ENCODE measurements at places on chromosomes 16 and 17. TPM values are rescaled to one million over a fixed set of nuclear protein-coding genes. Genes with fewer than 3 reads are reported as not detected.

SCNN1G gene
- not detected for total RNA-seq

MAPT gene
- 0.95 TPM for total RNA-seq

TBC1D16 gene
- 55.4 TPM for total RNA-seq

TMEM132E gene
- total RNA-seq, result not detected

GRCh38 chr16:679814-680624, at the start of gene STUB1:
Gene STUB1 (plus strand): TSS chr16:680410. CDS start chr16:680526, 116 bp downstream.
- H3K27ac ChIP-seq, result peak within 1 kb of the TSS; percentile 72
- no peaks in the 10 kb centered on the region for H3K27me3 ChIP-seq
- 0 out of 2 replicates have a peak, but pooled peaks cover 4% of the 10 kb centered on the region for H3K36me3 ChIP-seq
- H3K4me3 ChIP-seq, result peak within 1 kb of the TSS; percentile 67
- H3K4me1 ChIP-seq, result peaks cover 30% of the 10 kb centered on the region
- peak; percentile 90 for DNase-seq

DNA sequence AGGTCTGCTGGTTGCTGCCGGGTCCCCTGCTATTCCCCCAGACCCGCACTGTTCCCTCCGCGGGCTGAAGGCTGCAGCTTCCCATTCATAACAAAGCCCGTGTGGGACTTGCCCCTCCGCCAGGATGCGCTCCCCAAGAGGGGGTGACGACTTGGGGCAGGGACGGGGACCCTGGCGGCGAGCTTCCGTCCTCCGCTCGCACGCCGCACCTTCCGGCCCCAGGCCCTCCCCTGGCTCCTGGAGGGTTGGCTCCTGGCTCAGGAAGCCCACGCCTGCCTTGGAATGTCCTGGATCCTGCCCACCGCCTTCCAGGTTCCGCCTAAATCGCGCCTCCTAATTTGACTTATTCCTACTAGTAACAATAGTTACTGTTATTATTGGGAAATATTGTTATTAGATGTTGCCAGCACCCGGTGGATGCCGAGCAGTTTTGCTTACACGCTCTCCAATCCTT, 1.1 kb upstream of the TFAP4 start:
- H3K36me3 ChIP-seq, result no peaks in the 10 kb centered on the region
- peak; percentile 78 for DNase-seq
- H3K4me3 ChIP-seq, result peak overlapping the region; percentile 72
- peaks cover 6% of the 10 kb centered on the region for H3K4me1 ChIP-seq
- H3K27ac ChIP-seq, result peak overlapping the region; percentile 77

GRCh38 chr17:56441308-56441707, 152.2 kb upstream of the NOG start:
- H3K36me3 ChIP-seq, result no peaks in the 10 kb centered on the region
- DNase-seq, result no peak
- H3K27me3 ChIP-seq, result no peaks in the 10 kb centered on the region

DNA sequence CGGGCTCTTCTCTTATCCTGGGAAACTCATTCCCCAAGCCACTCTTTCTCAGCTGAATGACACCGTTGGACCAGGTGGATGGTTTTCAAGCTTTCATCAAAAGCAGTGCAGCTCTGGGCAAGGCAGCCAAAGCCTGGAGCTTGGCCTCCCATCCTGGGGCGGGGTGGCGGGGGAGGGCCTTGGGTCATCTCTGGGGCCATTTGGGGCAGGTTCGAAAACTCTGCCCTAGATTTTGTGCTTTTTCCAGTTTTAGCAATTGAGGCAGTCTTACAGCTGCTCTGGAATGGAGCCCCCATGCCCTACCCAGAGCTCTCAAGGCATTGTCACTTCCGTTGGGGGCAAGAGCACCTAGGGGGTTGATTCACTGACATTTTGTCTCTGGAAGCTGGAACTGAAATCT, 9.1 kb downstream of the MPRIP start:
- no peaks in the 10 kb centered on the region for H3K36me3 ChIP-seq
- peaks cover 17% of the 10 kb centered on the region for H3K4me1 ChIP-seq
- DNase-seq, result peak; percentile 9
- peak overlapping the region; percentile 50 for H3K27ac ChIP-seq
- H3K27me3 ChIP-seq, result no peaks in the 10 kb centered on the region
- H3K4me3 ChIP-seq, result no peak overlapping the region

- H3K36me3 ChIP-seq, result peaks cover 3% of the 10 kb centered on the region
- H3K4me1 ChIP-seq, result no peaks in the 10 kb centered on the region
- DNase-seq, result no peak
- no peak overlapping the region for H3K4me3 ChIP-seq
Observed at GRCh38 chr17:37117373-37118142, 168.8 kb downstream of the AATF start.

DNA sequence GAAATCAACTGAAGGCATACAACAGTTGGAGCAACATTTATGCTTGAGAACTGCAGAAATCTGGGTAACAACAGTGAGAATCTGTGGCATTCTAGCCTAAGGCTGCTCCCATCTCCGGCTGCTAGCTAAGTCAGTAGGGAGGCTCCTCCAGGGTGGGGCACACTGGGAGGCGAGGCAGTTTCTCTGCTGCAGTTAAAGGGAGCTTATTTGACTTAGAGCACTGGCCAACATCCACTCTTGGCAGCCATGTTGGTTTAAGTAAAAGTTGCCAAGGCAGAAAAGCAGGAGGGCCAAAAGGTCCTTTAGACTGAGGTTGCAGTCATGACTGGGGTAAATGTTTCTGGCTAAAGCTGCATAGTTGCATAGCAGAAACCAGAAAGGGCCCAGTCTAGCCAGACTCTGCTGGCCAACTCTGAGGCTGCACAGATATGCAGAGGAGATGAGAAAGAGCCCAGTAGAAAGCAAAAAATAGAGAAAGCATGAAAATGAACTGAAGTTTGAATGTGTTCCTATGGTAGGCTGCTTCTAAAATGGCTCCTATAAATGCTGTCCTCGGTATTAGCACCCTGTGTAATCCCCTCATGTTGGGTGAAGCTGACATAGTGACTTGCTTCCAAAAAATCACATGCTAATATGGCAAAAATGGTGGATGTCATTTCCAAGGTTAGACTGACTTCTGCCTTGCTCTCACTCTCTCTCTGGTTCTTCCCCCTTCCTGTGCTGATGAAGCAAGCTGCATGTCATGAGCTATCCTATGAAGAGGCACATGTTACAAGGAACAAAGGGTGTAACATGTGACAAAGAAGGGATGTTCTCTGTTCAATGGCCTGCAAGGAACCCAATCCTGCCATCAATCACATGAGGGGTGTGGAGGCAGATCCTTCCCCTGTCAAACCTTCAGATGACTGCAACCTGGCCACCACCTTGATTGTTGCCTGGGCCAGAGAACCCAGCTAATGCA, 3.7 kb upstream of the C16orf78 start:
- H3K27ac ChIP-seq, result no peak overlapping the region
- H3K4me3 ChIP-seq, result no peak overlapping the region
- no peaks in the 10 kb centered on the region for H3K36me3 ChIP-seq
- H3K27me3 ChIP-seq, result no peaks in the 10 kb centered on the region
- no peaks in the 10 kb centered on the region for H3K4me1 ChIP-seq

DNA sequence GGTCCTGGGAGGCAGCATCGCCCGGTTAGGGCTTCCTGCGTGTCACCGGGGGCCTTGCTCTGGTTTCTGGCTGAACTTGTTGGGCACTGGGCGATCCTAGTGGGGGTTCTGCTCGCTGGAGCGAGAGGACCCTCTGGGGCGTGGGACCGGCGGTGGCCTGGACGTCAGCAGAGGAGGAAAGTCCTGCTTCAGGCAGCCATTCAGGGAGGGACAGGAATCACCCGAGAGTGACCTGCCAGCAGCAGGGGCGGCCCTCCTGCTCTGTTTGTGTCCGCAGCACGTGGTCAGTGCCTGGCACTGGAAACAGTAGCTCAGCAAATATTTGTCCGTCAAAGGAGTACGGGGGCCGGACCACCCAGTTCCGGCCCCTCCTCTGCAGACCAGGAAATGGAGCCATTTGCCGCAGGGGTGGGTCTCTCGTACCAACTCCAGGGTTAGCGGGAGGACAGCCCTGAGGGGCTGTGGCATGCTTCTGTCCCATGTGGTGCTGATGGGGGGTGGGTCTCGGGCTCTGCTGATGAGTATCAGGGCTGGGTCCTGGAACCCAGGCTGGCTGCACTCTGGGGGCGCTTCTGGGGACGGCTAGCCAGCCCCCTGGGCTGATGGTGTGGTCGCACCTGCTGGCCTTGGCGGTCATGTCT, 48.3 kb downstream of the BAIAP2 start:
- no peaks in the 10 kb centered on the region for H3K27me3 ChIP-seq
- H3K4me1 ChIP-seq, result no peaks in the 10 kb centered on the region
- H3K27ac ChIP-seq, result no peak overlapping the region
- H3K4me3 ChIP-seq, result no peak overlapping the region

- no peak overlapping the region for H3K27ac ChIP-seq
- H3K36me3 ChIP-seq, result no peaks in the 10 kb centered on the region
- no peaks in the 10 kb centered on the region for H3K27me3 ChIP-seq
- H3K4me1 ChIP-seq, result peaks cover 7% of the 10 kb centered on the region
- DNase-seq, result peak; percentile 48
- no peak overlapping the region for H3K4me3 ChIP-seq
Observed at GRCh38 chr17:41406205-41406604, 8.8 kb upstream of the KRT31 start.

DNA sequence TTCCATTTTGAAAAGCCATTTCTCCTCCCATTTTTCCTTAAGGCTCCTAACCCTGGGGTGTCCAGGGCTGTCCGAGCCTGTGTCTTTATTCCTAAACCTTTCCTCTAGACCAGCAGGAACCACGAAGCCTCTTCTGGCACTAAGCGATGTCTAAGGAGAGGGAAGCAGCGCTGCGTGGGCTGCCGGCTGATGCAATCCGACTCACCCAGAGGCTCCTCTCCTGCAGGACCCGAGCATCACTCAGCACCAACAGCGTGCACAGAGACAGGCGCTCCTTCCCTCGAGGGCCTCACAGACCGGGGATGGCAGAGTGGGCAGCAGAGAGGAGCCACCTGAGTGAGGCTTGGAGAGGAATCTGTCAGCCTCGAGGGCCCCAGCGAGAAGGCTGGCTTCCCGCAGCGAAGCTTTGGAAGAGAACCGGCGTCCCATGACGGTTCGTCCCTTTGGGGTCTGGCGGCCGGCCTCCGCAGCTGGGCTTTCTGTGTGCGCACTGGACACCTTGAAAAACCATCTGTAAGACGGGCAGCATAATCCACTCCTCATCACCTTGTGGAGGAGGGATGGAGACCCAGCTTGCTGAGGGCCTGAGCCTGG, 174.3 kb downstream of the FOXL1 start:
- no peaks in the 10 kb centered on the region for H3K27me3 ChIP-seq
- no peak for DNase-seq
- no peak overlapping the region for H3K27ac ChIP-seq
- H3K4me3 ChIP-seq, result no peak overlapping the region
- no peaks in the 10 kb centered on the region for H3K36me3 ChIP-seq

GRCh38 chr16:21158208-21159110, at the start of gene LDAF1:
Gene LDAF1 (plus strand): TSS chr16:21158674. CDS start chr16:21161183, 2,509 bp downstream.
- DNase-seq, result peak; percentile 80
- peak within 1 kb of the TSS; percentile 74 for H3K4me3 ChIP-seq
- no peak within 1 kb of the TSS for H3K27ac ChIP-seq
- no peaks in the 10 kb centered on the region for H3K27me3 ChIP-seq

DNA sequence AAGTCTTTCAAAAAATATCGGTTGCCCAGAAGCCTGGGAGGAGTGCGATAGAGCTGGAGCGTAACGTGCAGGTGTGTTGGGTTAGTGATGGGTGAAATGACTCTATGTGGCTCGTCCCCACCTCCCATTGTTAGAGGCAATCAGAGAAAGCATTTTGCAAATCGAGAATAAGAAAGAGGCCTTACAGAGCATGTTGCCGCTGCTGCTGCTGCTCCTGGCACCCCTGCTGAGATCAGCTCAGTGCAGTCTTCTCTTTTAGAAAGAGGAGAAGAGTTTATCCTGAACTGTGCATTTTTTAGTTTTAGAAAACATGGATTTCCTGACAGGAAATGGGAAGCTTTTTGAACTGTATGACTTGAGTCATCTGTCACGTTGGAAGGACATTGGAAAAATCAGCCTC, 774.5 kb upstream of the RBFOX1 start:
- H3K36me3 ChIP-seq, result no peaks in the 10 kb centered on the region
- no peaks in the 10 kb centered on the region for H3K27me3 ChIP-seq
- no peak for DNase-seq
- no peaks in the 10 kb centered on the region for H3K4me1 ChIP-seq
- no peak overlapping the region for H3K4me3 ChIP-seq

- H3K27ac ChIP-seq, result no peak overlapping the region
- no peaks in the 10 kb centered on the region for H3K4me1 ChIP-seq
- no peak overlapping the region for H3K4me3 ChIP-seq
Observed at GRCh38 chr17:5571281-5571680, 13.0 kb downstream of the NLRP1 start.
